ENCODE measurements at places on chromosomes 2 and 18.

- DNase-seq: no peak
Observed at GRCh38 chr2:20122864-20123263, 71.4 kb upstream of the LAPTM4A start.

DNA sequence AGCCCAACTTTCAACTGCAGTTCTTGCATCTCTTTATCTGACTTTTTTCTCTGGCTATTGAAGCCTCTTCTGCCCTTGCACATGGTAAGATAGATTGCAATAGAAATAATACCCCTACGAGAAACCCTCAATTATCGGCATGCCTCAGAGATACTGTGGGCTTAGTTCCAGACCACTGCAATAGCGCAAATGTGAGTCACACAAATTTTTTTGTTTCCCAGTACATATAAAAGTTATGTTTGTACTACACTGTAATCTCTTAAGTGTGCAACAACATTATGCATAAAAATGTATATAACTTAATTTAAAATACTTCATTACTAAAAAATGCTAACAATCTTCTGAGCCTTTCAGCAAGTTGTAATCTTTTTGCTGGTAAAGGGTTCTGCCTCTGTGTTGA lies 124.7 kb downstream of the PDE1A start:
- no peak for DNase-seq

- DNase-seq: no peak
Observed at GRCh38 chr2:239297142-239298004, 103.4 kb downstream of the HDAC4 start.

DNA sequence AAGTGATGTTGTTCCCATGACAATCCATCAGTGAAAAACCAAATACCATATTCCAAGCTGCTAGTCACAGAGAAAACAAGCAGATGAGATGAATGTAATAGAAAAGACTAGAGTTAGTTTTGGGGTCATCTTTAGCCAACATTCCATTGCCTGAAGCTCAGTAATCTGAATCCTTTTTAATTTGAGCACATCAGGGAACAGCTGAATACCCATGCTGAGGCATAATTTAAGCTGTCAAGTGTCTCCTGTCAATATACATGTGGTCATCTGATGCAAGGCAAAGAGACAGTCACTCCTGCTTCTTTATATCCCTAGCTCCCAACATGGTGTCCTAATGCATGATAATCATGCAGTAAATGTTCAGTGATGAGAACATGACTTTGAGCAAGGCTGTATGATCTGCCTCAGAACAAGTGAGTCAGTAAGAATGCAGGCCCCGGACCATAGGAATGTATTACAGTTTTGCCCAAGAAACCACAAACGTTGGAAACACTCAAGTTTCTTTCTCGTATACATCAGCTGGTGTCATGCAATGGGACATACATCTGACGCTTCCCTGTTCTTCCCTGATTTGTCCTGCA lies 48.0 kb downstream of the CDK15 start:
- DNase-seq: peak; percentile 37

- no peak for DNase-seq
Observed at GRCh38 chr18:36302676-36303075, 5.2 kb downstream of the FHOD3 start.

DNA sequence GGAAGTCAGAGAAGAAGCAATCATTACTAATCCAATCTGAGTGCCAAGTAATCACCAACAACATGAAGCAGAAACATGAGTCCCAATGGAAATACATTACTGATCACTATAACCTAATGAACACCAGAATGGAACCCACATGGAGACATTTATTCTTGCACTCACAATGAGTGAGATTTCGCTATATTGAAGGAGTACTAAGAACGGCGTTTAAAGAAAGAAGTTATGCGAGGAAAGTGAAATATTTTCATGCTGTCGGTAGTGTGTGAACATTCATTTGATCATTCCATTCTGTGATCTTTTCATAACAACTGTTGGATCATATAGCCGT lies 181.1 kb downstream of the IRS1 start:
- DNase-seq: no peak

All from Calu3 (cell line).